HuH-7 (cell line): ENCODE measurements at places on chromosomes 16 and 17.

GRCh38 chr17:35433075-35433894, 985 bp upstream of the SLFN12 start:
- peak; percentile 72 for DNase-seq

DNA sequence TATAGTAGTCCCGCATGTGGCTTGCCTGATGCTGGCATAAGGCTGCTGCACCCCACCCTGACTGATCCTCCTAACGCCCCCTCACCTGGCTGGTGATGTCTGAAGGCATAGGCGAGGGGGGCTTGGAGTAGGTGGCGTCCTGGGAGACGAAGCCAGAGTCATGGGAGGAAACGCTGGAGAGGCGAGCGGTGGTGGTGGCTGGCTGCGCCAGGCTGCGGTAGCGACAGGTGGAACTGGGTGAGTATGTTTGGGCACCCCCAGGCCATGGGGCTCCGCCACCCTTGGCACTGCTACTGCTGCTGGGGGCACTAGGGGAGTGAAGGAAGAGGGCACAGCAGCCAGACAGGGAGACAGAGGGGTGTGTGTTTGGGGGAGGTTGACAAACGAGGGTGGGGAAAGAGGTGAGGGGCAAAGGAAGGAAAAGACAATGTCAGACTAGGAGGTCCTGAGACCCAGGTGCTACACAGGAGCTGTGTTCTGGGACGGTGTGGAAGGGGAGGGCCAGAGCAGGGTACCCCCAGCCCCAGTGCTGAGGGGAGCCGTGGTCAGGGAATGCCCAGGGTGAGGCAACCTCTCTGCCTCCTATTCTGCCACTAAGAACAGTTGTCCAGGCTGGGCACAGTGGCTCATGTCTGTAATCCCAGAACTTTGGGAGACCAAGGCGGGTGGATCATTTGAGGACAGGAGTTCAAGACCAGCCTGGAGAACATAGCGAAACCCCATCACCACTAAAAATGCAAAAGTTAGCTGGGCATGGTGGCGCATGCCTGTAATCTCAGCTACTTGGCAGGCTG, 11.4 kb downstream of the MTSS2 start:
- DNase-seq: no peak

DNA sequence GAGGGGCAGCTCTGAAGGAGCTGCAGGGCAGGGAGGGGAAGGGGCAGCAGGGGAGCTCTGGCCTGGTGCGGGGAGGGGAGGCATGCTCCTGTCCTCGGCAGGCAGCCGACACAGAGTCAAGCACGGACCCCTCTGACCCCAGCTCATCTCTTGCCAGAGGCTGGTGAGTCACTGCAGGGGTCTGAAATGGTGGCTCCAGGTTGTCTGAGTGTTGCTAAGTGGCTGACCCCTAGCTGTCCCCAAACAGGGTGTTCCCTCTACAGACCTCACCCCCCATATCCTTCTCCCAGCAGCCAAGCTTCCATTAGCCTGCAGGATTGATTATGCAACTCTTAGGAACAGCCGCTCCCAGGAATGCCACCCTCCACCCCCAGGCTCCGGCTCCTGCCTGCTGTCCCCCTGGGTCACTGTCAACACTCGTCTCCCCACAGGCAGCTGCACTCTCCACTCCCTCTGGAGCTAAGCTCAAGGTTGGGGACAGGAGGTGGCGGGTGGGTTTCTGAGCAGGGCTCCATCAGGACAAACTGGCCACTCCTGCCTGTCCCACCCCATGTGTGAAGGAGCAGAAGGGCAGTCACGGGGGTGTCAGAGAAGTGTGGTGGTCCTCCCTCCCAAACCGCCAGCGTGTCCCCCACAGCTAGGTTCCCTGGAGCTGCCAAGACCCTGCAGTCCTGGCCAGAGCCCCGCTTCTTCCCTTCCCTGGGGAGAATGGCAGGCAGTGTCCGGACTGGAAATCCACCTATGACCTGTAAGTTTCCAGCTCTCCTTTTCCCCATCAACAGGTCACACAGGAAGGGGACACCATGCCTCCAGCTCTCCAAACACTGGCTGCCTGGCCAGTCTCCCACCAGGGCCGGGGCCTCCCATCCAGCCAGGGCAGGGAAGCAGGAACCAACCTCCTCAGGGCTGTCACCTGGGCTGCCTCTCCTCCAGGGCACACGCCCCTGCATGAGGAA, 1.0 kb downstream of the MYLK3 start:
- DNase-seq: peak; percentile 41

DNA sequence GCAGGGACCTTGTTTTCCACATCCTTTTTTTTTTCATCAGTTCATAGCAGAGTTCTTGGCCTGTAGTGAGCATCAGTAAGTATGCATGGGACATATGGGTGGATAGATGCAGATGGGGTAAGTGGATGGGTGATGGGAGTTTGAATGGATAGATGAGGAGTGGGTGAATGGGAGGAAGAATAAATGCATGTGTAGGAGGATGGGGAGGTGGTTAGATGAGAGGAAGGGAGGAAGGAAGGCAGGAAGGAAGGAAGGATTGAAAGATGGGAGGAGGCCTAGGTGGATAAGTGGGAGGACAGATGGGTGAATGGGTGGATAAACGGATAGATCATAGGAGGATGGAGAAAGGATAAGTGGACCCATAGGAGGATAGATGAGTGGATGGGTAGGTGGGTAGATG, 3.9 kb upstream of the BEAN1 start:
- DNase-seq: no peak

GRCh38 chr16:22313876-22314470, 16.8 kb downstream of the POLR3E start:
- DNase-seq: no peak

DNA sequence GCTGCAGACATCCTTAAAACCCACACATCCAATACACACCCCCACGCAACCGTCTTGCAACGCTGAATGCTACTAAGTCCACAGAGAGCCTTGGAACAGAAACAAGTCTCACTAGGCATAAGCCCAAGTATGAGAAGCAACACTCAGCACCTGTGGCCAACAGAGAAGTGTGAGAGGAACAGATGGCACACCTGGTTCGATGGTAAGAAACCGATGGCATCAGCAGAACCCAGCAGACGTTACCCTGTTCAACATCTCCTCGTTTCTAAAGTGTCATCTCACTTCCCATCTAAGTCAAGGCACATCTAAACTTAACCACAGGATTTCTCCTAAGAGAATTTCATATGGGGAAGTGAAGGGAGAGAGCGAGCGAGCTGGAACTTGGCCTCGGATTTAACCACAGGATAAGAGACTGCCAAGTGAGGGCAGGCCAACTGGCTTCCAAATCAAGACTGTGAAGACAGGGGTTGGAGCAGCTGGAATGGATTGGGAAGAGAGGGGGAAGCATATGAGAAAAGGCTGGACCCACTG, 41.0 kb downstream of the NXPH3 start:
- no peak for DNase-seq

- no peak for DNase-seq
These were observed 624.3 kb downstream of the MAF start for GRCh38 chr16:78976212-78976611.

GRCh38 chr17:18250259-18250658, 8.3 kb downstream of the FLII start:
- no peak for DNase-seq

GRCh38 chr16:72944757-72945485, 103.0 kb downstream of the ZFHX3 start:
- DNase-seq: no peak

- no peak for DNase-seq
These were observed 107.1 kb upstream of the KCNJ16 start for GRCh38 chr17:69967910-69968411.

- no peak for DNase-seq
These were observed 34.5 kb downstream of the USP7 start for GRCh38 chr16:8929086-8929748.

- DNase-seq: no peak
These were observed 12.1 kb upstream of the ZNF423 start for GRCh38 chr16:49867796-49868668.

GRCh38 chr16:71758293-71758760, 33.8 kb upstream of the PHLPP2 start:
- DNase-seq: no peak

DNA sequence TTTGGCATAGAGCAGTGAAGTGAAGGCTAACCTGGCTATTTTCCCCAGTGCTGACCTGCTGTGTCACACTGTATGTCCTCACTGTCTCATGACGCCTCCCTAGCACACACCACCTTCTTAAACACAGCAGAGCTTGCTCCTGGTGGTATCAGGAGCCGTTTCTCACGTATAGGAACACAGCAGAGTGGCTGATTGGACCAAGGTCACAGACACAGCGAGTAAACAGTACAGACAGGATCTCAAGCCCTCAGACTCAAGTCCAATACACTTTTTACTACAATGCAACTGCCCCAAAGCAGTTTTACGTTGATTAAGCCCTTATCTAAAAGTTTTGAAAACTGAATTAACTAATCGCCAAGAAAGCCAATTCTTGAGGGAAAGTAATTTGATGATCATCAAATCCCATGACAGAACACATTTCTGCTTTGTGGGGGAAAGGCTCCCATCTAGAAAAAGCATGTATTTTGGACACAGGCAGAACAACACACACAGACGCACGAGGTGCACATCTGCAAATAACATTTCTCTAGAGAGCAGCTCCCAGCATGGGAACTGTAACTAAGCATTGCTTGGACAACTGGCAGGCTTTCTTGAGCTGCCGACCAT, 15.2 kb downstream of the ARHGAP17 start:
- no peak for DNase-seq

DNA sequence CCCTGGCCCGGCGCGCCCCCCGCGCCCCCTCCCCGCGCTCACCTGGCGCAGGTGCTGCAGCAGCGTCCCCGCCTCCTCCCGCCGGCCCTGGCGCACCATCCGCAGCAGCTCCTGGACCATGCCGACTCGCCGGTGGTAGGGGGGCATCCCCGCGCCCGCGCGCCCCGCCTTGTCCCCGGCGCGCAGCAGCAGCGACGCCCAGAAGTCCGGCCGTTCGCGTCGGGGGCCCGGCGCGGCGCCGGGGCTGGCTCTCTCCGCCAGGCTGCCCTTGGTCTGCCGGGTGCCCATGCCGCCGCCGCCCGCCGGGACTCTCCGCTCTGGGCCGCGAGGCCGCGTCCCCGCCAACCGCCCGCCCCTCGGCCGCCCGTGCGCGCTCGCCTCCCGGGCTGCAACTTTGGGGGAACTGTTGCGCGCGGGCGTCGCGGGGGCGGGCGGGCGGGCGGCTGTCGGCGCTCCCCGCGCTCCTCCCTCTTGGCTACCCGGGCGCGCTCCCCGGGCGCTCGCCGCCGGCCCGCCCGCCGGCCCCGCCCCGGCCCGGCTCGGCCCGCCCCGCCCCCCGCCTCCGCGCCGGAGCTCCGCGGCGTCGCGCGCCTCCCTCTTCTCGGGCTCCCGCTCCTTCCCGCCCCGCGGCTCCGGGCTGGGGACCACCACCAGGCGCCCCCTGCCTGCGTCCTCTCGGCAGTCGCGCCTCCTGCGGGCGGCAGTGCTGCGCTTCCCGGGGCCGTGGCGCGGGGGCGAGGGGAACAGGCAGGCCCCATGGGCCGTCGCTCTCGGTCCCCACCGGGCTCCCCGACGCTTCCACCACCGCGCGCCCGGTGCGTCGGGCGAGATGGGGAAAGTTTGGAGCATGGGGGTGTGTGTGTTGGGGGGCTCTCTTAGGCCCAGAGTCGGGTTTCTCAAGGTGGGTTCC, at the start of gene LRRC75A:
TSS of gene LRRC75A (minus strand) at position 491 of the 910 bp plus-strand sequence. CDS start at position 288, 203 bp downstream.
- peak; percentile 56 for DNase-seq

- peak; percentile 53 for DNase-seq
These were observed 171.4 kb upstream of the DYNLRB2 start for GRCh38 chr16:80369138-80369958.

GRCh38 chr16:69941251-69942098, 9.7 kb upstream of the CLEC18A start:
- no peak for DNase-seq

GRCh38 chr16:85809645-85810044, 10.2 kb downstream of the COX4I1 start:
- DNase-seq: no peak

GRCh38 chr17:935485-935884, 44.1 kb downstream of the NXN start:
- DNase-seq: no peak

- peak; percentile 94 for DNase-seq
These were observed 2.9 kb downstream of the CTRL start for GRCh38 chr16:67928561-67929364.

GRCh38 chr17:66547151-66547865, 244.9 kb downstream of the PRKCA start:
- DNase-seq: no peak

DNA sequence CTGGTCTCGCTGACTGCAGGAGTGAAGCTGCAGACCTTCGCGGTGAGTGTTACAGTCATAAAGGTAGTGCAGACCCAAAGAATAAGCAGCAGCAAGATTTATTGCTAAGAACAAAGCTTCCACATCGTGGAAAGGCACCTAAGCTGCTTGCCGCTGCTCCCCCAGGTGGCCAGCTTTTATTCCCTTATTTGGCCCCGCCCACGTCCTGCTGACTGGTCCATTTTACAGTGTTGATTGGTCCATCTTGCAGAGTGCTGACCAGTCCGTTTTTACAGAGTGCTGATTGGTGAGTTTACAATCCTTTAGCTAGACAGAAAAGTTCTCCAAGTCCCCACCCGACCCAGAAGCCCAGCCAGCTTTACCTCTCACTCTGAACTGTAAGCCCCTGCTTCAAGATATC, 227.8 kb downstream of the ABCC12 start:
- no peak for DNase-seq

GRCh38 chr16:85173981-85174751, 61.9 kb upstream of the CIBAR2 start:
- DNase-seq: no peak

- no peak for DNase-seq
These were observed 5.6 kb downstream of the JPH3 start for GRCh38 chr16:87607871-87608270.

- DNase-seq: no peak
These were observed 14.2 kb downstream of the BANP start for GRCh38 chr16:87965417-87965816.

GRCh38 chr16:11627822-11628457, 40.3 kb upstream of the SNN start:
- DNase-seq: no peak

- DNase-seq: peak; percentile 20
These were observed 66.6 kb upstream of the RPH3AL start for GRCh38 chr17:419073-419735.

DNA sequence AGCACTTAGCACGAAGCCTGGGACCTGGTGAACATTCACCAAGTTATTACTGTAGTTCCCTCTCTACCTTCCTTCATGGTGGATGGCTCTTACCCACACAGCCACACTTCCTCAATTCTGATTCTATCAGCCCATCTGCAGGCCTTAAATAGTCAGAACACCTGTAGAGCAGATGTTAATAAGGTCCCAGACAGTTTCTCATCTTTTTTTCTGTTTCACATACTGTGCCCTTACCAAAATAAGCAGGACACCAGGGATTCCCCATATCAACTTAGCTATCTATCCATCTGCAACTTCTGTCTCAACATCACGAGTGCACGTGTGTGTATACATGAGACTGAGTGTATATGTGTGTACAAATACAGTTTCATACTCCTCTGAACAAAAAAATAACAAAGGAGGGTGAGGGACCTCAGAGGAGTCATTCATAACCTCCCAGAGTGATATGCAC, 2.8 kb downstream of the RECQL5 start:
- DNase-seq: no peak

- DNase-seq: no peak
These were observed 256.1 kb downstream of the IRX3 start for GRCh38 chr16:54030451-54030850.

GRCh38 chr16:11550791-11551498, 35.8 kb downstream of the LITAF start:
- DNase-seq: no peak
